Fibroblast of skin of scalp (primary cell): ENCODE measurements at places on chromosomes 13 and 19.

GRCh38 chr19:33370783-33371182 is 2.7 kb upstream of the CEBPG start:
- no peak for DNase-seq

DNA sequence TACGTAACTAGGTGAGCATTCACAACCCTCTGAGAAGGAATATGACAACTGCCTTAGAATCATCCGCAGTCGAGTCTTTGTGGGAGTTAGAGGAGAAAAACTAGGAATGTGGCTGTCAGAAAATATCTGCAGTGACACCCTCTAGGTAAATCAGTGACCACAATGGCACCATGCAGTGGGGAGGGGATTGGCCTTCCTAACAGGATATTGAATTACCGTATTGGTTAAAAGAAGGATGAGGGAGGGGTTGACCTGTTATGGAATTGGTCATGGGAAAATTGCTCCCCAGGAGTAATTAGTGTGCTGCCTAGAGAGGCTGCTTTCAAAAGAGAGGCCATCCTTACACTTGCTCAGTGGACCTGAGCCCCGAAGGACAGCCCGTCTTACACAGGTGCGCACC is 205.6 kb upstream of the SOX1 start:
- DNase-seq = no peak

DNA sequence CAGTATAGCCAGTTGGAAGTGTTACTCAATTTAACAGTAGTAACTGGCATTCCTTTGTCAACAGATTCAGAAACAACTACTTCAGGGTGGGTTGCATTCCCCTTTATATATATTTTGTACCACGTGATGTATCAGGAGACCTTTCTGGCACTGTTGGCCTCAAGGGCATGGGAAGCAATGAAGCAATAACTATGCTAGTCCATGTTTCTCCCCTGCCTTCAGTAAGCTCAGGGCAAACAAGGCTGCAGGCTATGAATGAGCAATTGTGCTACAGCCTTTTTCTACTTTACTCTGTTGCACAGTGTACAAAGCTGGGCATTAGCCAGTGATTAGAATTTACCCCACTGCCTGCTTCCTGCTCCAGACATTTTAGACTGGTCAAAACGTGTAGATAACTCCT is 348.8 kb downstream of the GPC5 start:
- no peak for DNase-seq

- DNase-seq = no peak
These were observed 13.8 kb downstream of the ZNF574 start for GRCh38 chr19:42089772-42090171.

- no peak for DNase-seq
These were observed 145.9 kb downstream of the RFC3 start for GRCh38 chr13:33963895-33964294.

DNA sequence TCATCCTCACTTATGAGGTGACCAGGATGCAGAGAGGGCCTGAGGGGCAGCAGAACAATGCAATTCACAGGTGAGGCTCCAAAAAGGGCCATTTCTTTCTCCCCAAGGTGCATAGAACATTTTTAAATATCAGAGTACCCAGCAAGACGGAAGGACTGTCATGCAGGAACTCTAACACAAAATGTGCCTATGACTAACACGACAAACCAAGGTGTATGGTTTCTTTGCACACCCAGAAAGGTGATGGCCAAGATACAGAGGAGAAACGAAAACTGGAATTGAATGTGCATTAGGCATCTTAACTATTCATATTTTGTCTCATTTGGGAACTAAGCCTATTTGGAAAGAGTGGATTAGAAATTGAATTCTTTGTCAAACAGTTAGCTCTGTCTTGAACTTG is 29.9 kb downstream of the SHISA2 start:
- no peak for DNase-seq

GRCh38 chr19:1313695-1314613 is 28.3 kb downstream of the EFNA2 start:
- no peak for DNase-seq

- DNase-seq = no peak
These were observed 196.2 kb upstream of the ZNF536 start for GRCh38 chr19:30175987-30176386.

GRCh38 chr13:73687087-73687486 is 447.1 kb downstream of the KLF12 start:
- peak; percentile 3 for DNase-seq

- DNase-seq = peak; percentile 14
These were observed 67.8 kb downstream of the SUCLA2 start for GRCh38 chr13:47932950-47933923.

GRCh38 chr13:111114362-111115060 is 599 bp upstream of the ARHGEF7 start:
- peak; percentile 46 for DNase-seq

DNA sequence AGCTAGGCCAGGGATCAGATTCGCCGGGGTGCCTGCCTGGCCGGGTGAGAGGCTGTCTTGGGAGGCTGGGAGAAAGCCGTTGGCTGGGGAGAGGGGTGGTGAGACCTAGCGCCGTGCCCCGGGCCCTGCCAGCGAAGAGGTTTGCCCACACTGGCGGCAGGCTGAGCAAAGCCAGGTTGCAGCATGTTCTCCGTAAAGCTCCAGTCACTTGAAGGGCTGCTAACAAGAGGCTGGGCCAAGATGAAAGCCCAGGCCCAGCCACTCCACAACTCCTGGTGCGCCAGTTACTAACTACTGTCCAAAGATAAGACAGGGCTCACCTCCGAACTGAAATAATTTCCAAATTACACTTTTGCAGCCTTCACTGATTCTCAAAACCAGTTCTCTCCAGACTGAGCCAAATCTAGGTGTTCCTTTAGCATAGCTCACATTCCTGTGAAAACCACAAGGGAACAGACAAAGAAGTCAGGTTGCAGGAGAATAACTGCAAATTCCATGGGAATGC is 16.3 kb downstream of the ELAVL1 start:
- DNase-seq = no peak

- DNase-seq = no peak
These were observed 2.7 kb upstream of the SERPINE3 start for GRCh38 chr13:51336746-51337145.

GRCh38 chr13:36310417-36311108 is 12.9 kb upstream of the CCDC169 start:
- DNase-seq = no peak

DNA sequence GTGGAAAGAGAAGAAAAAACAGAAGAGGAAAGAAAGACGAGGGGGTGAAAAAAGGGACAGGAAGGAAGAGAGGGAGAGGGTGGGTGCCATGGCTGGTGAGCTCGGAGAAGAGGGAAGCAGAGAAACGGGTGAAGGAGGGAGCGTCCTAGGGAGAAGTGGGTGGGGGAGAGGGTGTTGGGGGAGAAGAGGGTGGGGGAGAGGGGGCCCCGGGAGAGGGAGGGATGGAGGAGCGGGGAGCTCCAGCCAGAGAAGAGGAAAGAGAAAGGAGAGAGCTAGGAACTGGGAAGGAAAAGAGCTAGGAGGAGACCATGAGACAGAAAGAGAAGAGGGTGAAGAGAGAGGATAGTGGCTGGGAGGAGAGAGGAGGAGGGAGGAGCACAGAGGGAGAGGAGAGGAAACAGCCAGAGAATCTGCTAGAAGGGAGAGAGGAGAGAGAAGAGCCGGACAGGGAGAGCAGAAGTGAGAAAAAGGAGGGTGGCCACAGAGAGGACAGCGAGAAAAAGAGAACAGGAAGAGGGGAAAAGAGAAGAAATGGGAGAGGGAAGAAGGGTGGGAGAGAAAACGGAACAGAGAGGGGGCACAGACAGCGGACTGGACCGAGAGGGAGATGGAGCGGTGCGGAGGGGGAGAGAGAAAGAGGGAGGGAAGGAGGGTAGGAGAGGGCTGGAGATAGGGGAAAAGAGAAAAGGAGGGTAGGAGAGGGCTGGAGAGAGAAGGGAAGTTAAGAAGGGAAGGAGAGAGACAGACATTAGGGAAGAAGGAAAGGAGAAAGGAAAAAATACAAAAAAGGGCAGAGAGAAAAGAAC is 11.9 kb upstream of the GARIN5A start:
- no peak for DNase-seq

DNA sequence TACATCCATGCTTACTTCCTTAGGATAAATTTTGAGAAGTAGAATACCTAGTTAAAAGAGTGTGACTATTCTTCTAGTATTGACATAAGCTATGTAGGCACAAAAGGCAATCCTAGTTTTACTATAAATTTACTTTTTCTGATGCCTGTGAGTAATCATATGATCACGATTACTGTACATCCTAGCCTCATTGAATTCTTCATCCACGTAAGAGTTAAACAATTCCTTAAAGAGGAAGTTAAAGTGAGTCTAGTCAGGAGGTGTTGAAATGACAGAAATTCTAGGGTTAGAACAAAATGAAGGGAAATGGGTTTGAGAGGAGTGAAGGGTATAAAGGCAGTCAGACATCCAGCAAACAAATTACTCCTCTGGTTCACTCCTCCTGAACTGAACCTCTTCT is at the start of gene ACOD1:
ACOD1 (plus strand) TSS at position 363 of the 400 bp plus-strand sequence. CDS start 48 bp downstream, outside the sequence.
- no peak for DNase-seq

DNA sequence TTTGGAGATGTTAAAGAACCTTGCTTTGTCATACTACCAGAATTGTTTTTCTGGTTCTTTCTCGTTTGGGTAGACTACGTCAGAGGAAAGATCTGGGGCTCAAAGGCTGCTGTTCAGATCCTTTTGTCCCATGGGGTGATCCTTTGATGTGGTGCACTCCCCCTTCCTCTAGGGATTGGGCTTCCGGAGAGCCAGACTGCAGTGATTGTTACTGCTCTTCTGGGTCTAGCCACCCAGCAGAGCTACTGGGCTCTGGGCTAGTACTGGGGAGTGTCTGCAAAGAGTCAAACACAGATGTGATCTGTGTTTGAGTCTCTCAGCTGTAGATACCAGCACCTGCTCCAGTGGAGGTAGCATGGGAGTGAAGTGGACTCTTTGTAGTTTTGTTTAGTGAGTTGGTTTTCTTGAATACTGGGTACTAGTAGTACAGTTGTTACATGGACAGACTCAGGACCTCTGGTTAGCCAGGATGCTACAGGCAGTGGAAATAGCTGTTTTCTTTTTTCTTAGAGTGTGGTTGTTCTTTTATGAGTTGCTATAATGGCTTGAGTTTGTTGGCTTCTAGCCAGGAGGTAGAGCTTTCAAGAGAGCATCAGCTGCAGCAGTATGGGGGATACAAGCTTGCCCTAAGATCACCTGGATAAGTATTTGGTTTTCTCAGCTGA is 34.4 kb downstream of the DNAJC15 start:
- peak; percentile 49 for DNase-seq

- no peak for DNase-seq
These were observed 2.8 kb downstream of the NECTIN2 start for GRCh38 chr19:44848812-44849447.

DNA sequence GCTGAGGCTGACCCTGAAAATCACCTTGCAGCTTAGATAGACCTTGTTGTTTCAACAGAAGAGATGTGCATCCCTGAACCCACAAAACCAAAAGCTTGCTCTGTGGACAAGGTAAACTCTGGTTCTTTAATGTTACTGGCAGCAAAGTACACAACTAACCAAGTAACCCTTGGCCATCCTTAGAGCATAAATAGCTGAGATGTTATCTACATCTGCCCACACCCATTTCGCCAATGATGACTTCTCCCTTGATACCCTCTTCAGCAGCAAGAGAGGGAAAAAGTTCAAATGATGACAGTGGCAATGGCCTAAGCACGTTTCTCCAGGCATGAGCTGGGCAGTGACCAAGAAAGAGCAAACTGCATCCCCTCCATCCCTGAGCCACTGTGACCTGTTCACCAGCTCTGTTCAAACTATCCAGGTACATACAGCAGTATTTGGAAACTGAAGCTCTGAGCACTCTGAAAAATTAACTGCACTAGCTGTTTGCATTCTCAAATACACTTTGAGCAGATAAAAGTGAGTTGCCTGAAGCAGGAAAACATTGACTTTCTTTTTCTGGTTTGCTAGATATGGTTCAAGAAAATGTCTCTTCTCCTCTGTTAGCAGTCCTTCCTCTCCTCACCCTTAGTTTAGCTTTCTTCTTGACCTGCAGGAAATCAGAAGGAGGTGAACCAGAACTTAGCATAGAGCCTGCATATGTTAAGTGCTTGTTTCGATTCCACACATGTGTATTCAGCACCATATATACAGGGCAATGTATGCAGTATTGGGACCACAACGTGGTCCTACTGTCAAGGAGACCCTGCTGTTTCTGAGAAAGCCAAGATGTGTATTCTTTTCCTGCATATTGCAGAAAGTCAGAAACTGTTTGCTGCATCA is 231.7 kb downstream of the FOXO1 start:
- DNase-seq = no peak

DNA sequence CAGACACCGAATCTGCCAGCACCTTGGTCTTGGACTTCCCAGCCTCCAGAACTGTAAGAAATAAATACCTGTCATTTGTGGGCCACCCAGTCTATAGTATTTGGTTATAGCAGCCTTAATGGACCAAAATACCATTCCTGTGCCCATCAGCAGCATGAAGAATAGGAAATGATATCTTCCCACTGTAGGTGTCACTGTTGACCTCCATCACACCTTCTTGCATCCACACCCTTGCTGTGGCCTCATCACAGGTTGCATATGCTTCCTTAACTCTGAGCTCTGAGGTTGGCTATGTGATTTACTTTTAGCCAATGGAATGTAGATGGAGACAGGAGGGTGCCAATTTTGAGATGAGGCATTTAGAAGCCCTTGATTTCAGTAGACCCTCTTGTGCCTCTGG is 242.0 kb upstream of the TSHZ3 start:
- no peak for DNase-seq

- no peak for DNase-seq
These were observed 55.5 kb downstream of the GNG7 start for GRCh38 chr19:2646866-2647535.

GRCh38 chr13:108212886-108213285 is 2.5 kb downstream of the LIG4 start:
- no peak for DNase-seq

GRCh38 chr19:15136234-15136954 is 29.2 kb downstream of the SYDE1 start:
- no peak for DNase-seq

GRCh38 chr19:58429745-58430144 is 10.2 kb downstream of the ZNF132 start:
- DNase-seq = no peak

GRCh38 chr19:47239610-47240296 is 8.8 kb upstream of the BBC3 start:
- DNase-seq = peak; percentile 65

- DNase-seq = peak; percentile 56
These were observed 30.4 kb upstream of the CYP4F8 start for GRCh38 chr19:15584541-15585115.

DNA sequence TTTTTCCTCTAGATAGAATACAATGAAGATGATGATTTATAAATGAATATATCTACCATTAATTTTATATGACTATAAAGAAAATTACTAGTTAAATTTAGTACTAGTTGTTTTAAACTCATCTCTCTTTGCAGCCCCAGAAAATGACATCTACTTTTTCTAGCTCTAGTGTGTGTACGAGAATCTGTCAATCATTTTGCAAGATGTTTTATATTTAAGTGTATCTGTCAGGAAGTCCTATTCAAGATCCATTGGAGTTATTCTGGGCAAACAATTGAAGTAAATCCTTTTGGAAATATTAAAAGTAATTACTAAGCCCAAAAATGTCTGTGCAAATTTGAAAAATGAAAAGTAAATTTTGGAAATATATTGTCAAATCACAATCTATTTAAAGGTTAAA is 144.3 kb upstream of the PCDH9 start:
- DNase-seq = no peak
